ENCODE measurements at places on chromosomes 6 and 20.

- no peak for DNase-seq
Measured at GRCh38 chr6:12137480-12137879, 125.4 kb downstream of the HIVEP1 start.

- DNase-seq: no peak
Measured at GRCh38 chr20:32468313-32468640, 110.1 kb downstream of the ASXL1 start.

DNA sequence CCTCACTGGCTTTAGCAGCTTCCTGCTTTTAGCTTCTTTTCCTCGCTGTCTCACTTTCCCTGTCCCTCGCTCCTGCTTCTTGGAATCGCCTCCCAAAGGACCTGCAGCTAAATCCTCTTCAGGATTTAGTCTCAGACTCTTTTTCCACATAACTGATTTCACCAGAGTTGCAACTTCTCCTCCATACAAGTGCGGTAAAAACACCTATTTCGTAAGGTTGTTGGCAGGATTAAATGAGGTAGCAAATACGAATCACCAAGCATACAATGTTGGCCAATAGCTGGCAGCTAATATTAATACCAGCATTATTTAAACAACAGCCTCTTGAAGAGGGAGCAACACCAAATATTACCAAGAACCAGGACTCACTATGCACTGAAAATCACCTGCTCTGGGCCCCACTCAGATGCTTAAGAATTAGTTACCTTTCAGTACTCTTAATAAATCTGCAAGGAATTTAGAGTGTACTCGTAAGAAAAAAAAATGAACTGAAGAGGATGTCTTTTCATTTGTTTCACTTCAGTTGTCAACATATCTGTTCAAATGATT is 123.0 kb downstream of the DTNBP1 start:
- DNase-seq: no peak

DNA sequence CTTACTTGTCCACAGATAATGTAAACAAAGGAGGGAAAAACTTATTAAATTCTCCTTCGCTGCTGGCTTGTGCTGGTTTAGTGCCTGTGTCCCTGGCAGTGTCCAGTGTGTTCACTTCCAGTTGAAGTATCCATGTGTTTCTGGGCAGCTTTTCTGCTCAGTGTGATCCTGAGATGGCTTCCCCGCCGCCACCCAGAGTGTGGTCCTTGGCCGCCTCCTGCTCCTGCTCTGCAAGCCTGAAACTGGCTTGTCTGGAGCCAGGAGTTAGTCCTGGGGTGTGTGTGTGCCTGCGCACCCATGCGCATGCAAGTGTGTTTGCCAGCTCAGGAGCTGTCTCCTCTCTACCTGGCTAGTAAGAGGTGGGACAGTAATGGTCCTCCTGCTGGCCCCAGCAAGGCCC is 7.2 kb downstream of the BTBD3 start:
- no peak for DNase-seq

DNA sequence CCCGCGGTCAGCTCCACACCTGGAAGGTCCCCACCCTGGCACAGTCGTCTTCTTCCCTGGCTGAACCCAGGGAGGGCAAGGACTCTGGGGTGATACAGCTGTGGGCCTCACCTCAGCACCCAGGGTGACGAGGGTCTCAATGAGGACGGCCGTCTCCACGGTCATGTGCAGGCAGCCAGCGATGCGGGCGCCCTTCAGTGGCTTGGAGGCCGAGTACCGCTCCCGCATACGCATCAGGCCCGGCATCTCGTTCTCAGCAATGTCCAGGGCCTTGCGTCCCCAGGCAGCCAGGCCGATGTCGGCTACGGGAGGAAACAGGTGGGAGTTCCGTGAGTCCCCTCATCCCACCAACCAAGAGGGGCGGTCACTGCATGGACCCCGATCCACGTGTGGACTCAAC is 7.9 kb downstream of the AHCY start:
- DNase-seq: no peak

DNA sequence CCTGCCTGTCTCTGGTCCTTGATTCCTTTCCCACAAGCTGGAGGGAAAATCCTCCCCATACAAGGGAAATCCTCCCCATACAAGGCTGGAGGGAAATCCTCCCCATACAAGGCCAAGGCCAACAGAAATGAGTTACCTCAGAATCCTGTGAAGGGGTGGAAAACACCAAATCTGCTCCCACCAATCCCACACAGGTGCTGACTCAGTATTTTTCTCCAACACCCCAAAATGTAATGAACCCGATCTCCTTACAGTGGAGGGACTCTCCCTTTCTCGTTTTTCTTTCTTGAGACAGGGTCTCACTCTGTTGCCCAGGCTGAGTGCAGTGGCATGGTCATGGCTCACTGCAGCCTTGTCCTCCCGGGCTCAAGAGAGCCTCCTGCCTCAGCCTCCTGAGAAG is 6.3 kb downstream of the SNHG17 start:
- DNase-seq: no peak
